ENCODE measurements at places on chromosomes 12 and 14.

DNA sequence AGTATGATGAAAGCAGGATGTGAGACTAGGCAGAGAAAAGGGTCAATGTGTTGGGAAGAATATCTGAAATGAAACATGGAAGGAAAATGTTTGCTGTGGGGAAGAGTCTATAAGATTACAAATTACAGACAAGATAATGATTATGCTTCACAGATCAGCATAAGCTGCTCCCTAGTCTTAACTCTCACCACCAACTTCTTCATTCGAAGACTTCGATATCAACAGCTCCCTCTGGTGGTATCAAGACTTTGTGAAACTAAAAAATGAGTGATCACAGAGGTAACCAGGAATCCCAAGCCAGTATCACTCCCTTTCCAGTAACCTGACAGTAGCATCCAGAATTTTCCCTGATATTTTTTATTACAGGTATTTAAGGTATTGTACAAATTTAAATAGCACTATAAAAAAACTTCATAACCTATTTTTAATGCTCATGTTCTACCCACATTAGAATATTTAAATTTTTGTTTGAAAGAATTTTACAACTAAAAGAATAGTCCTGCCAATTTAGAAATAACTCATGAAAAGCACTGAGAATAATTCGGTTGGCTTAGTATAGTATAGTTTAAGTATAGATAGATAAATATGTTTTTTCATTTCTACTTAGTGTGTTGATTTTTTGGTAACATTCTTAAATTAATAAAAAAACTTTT lies 84.4 kb downstream of the C2CD5 start:
- H3K27me3 ChIP-seq: no peaks in the 10 kb centered on the region
- no peaks in the 10 kb centered on the region for H3K4me1 ChIP-seq
- H3K36me3 ChIP-seq: no peaks in the 10 kb centered on the region
- H3K4me3 ChIP-seq: no peak overlapping the region

DNA sequence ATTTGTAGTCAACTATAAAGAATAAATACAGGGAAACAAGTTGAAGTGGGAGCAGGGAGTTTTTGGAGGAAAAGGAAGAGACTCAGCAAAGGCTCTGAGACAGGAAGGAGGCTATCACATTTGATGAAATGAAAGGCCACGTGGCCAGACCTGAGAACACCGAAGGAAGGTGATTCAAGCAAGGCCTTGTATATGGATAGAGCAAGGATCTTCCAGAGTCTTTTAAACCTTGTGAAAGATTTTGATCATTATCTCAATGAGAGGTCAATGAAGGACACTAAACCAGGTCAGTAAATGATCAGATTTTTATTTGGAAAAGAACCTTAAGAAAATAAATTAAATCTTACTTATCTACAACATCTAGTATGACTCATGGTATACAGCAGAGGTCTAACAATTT lies 523.5 kb downstream of the SLC16A7 start:
- H3K4me1 ChIP-seq: no peaks in the 10 kb centered on the region
- H3K4me3 ChIP-seq: no peak overlapping the region
- no peaks in the 10 kb centered on the region for H3K27me3 ChIP-seq

DNA sequence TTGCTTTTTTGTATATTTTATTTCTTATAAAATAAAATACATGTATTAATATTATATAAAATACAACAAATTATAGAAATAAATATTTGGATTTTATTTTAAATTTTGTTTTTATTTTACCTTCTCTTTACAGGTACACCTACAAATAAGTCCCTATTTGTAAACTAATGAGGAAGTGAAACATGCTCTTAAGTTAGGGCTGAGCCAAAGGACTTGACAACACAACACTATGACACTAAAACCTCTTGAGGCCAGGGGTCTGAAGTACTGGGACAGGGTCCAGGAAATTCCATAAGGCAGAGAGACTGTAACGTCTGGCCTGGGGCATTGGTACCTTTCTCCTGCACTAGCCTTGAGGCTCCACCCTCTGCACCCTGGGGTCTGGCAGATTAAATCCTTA lies 293.2 kb downstream of the FOXN3 start:
- H3K4me1 ChIP-seq: no peaks in the 10 kb centered on the region
- no peak for DNase-seq
- no peaks in the 10 kb centered on the region for H3K27me3 ChIP-seq
- H3K27ac ChIP-seq: no peak overlapping the region
- no peaks in the 10 kb centered on the region for H3K36me3 ChIP-seq

- peak; percentile 65 for DNase-seq
- H3K4me1 ChIP-seq: no peaks in the 10 kb centered on the region
- no peaks in the 10 kb centered on the region for H3K36me3 ChIP-seq
- H3K27ac ChIP-seq: peak overlapping the region; percentile 63
- no peak overlapping the region for H3K4me3 ChIP-seq
- H3K27me3 ChIP-seq: no peaks in the 10 kb centered on the region
These were observed 84.0 kb downstream of the SYNE3 start for GRCh38 chr14:95432144-95433093.

GRCh38 chr14:65927931-65928356 lies 515.4 kb downstream of the FUT8 start:
- no peak overlapping the region for H3K4me3 ChIP-seq
- DNase-seq: no peak
- no peaks in the 10 kb centered on the region for H3K4me1 ChIP-seq
- H3K27ac ChIP-seq: no peak overlapping the region
- no peaks in the 10 kb centered on the region for H3K36me3 ChIP-seq
- H3K27me3 ChIP-seq: no peaks in the 10 kb centered on the region

- no peak overlapping the region for H3K4me3 ChIP-seq
- no peaks in the 10 kb centered on the region for H3K4me1 ChIP-seq
- no peak overlapping the region for H3K27ac ChIP-seq
- H3K27me3 ChIP-seq: no peaks in the 10 kb centered on the region
- H3K36me3 ChIP-seq: no peaks in the 10 kb centered on the region
These were observed 131.2 kb downstream of the SCARB1 start for GRCh38 chr12:124732275-124733075.

DNA sequence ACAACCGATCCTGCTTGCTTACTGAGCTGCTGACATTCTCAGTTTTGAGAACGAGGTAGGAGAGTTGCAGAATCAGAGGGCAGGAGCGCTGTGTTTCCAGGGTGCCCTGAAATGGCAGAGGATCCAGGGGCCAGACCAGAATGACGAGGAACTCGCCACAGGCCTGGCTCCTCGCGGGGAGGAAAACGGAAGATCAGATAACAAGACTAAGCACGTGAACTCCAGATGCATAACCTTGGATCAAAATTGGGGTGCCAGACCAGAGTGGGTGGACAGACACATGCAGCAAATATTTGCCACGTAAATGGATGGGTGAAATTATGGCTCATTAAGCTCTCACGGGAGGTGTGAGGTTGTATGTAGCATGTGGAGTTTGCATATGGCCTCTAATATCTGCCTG lies 46.5 kb downstream of the ELK3 start:
- H3K4me3 ChIP-seq: no peak overlapping the region
- H3K27ac ChIP-seq: no peak overlapping the region
- DNase-seq: no peak
- no peaks in the 10 kb centered on the region for H3K4me1 ChIP-seq
- H3K36me3 ChIP-seq: no peaks in the 10 kb centered on the region

DNA sequence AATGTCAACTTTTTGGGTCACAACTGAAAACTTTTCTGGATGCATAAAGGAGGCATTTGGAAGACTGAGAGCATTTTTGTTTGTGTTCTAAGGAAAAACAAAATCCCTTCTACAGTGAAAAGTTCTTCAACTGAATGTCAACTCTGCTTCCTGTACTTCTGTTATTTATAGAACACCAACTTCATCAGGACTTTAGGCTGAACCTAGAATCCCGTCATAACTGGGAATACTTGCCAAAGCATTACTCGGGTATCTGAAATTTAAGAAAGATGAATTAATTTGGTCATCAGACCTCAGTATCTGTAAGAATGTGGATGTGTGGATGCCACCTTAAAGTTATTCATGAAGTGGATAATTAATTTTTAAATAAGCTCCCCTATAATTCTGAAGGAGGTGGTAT lies 73.2 kb downstream of the FERMT2 start:
- no peak for DNase-seq
- H3K27ac ChIP-seq: no peak overlapping the region
- H3K4me3 ChIP-seq: no peak overlapping the region
- no peaks in the 10 kb centered on the region for H3K27me3 ChIP-seq

- H3K4me1 ChIP-seq: no peaks in the 10 kb centered on the region
- H3K4me3 ChIP-seq: no peak overlapping the region
- no peaks in the 10 kb centered on the region for H3K36me3 ChIP-seq
These were observed 162.0 kb downstream of the IPO8 start for GRCh38 chr12:30533558-30534265.

DNA sequence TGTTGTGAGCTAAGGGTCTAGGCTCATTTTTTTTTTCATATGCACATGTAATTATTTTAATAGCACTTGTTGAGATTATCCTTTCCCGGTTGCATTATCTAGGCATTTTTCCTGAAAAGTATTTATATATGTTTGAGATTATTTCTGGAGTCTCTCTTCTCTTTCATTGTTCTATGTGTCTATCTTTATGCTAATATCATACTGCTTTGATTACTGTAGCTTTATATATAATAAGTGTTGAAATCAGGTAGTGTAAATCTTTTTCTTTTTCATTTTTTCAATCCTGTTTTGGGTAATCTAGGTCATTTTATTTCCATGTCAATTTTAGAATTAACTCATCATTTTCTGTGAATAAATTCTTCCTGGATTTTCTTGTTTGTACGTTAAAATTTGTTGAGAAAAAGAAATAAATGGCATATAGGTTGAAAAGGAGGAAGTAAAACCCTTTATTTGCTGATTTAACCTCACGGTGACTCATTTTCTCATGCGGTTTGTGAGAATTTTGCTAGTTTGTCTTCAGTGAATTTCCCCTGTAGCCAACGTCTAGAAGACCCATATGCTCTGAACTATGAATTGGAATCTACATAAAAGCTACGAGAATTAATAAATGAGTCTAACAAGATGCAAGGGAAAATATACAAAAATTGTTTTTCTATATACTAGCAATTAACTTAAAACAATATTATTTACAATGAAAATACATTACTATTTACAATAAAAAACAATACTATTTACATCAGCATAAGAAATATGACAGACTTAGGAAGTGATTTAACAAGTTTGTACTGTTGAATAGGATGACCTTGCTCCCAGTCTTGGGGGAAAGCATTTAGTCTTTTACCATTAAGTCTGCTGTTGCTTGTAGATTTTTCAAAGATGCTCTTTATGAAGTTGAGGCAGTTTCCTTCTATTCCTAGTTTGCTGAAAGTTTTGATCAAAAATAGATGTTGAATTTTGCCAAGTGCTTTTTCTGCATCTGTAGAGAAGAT lies 105.0 kb downstream of the SNAPC1 start:
- H3K27ac ChIP-seq: no peak overlapping the region
- no peaks in the 10 kb centered on the region for H3K36me3 ChIP-seq
- H3K4me1 ChIP-seq: no peaks in the 10 kb centered on the region
- DNase-seq: no peak

- no peaks in the 10 kb centered on the region for H3K4me1 ChIP-seq
- no peaks in the 10 kb centered on the region for H3K27me3 ChIP-seq
- no peak overlapping the region for H3K27ac ChIP-seq
- DNase-seq: no peak
These were observed 16.3 kb upstream of the YBX3 start for GRCh38 chr12:10739157-10740118.

GRCh38 chr14:92603309-92604242 lies 90.0 kb downstream of the RIN3 start:
- H3K27me3 ChIP-seq: no peaks in the 10 kb centered on the region
- DNase-seq: no peak
- H3K36me3 ChIP-seq: no peaks in the 10 kb centered on the region
- no peak overlapping the region for H3K27ac ChIP-seq
- no peak overlapping the region for H3K4me3 ChIP-seq

GRCh38 chr12:44223736-44224135 lies 387.9 kb downstream of the TMEM117 start:
- no peaks in the 10 kb centered on the region for H3K36me3 ChIP-seq
- no peak overlapping the region for H3K27ac ChIP-seq
- no peaks in the 10 kb centered on the region for H3K4me1 ChIP-seq
- no peaks in the 10 kb centered on the region for H3K27me3 ChIP-seq

- H3K36me3 ChIP-seq: no peaks in the 10 kb centered on the region
- H3K27ac ChIP-seq: no peak overlapping the region
- peak; percentile 88 for DNase-seq
- H3K4me1 ChIP-seq: no peaks in the 10 kb centered on the region
- no peaks in the 10 kb centered on the region for H3K27me3 ChIP-seq
- peak overlapping the region; percentile 45 for H3K4me3 ChIP-seq
These were observed 9.2 kb downstream of the EXOC3L4 start for GRCh38 chr14:103103461-103104388.

DNA sequence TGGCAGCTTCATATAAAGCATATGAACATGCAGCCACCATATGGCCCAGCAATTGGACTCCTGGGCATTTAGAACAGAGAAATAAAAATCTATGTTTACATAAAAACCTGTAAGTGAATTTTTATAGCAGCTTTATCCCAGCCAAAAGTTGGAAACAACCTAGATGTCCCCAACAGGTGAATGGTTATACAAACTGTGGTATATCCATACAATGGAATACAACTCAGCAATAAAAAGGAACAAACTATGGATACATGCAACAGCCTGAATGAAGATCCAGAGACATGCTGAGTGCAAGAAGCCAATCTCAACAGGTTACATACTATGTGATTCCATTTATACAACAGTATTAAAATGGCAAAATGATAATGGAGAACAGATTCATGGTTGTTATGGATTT lies 3.7 kb downstream of the TMTC1 start:
- H3K4me1 ChIP-seq: no peaks in the 10 kb centered on the region
- no peak overlapping the region for H3K27ac ChIP-seq
- no peak for DNase-seq
- no peak overlapping the region for H3K4me3 ChIP-seq
- H3K36me3 ChIP-seq: no peaks in the 10 kb centered on the region
- H3K27me3 ChIP-seq: no peaks in the 10 kb centered on the region

- H3K4me3 ChIP-seq: no peak overlapping the region
- DNase-seq: no peak
- H3K27me3 ChIP-seq: no peaks in the 10 kb centered on the region
- H3K4me1 ChIP-seq: no peaks in the 10 kb centered on the region
- H3K27ac ChIP-seq: no peak overlapping the region
These were observed 152.1 kb downstream of the ADGRD1 start for GRCh38 chr12:131105736-131106348.

DNA sequence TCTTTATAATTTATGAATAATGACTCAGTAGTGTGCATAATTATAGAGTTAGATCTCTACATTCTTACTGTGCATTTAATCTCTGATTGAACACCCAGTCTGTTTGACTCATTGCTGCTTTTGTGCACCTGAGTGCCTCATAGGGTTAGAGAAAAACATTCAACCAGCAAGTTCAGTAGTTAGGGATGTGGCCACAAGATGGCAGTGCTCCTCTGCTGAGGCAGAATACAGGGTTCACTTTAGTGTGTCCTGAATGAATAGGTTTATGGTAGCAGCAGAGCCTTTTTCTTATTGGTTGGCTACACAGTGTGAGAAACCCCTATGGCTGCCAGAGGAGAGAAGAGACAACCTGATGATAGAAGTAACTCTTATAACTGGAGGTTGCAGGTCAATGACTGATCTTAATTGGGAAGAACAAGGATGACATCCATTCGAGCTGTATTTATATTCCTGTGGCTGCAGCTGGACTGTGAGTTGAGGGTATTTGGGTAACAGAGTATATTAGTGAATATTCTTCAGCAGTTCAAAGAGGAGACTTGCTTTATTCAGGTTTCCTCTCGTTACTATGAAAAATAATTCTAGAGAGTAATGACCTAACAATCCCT lies 194.9 kb upstream of the OR4E1 start:
- H3K4me1 ChIP-seq: no peaks in the 10 kb centered on the region
- H3K27ac ChIP-seq: no peak overlapping the region
- no peaks in the 10 kb centered on the region for H3K27me3 ChIP-seq
- DNase-seq: no peak

- no peaks in the 10 kb centered on the region for H3K27me3 ChIP-seq
- H3K4me1 ChIP-seq: no peaks in the 10 kb centered on the region
- no peaks in the 10 kb centered on the region for H3K36me3 ChIP-seq
These were observed 25.6 kb downstream of the FRMD6 start for GRCh38 chr14:51677266-51677665.

GRCh38 chr12:7361265-7361664 lies 57.4 kb downstream of the ACSM4 start:
- H3K27ac ChIP-seq: no peak overlapping the region
- no peak overlapping the region for H3K4me3 ChIP-seq
- no peaks in the 10 kb centered on the region for H3K27me3 ChIP-seq
- no peaks in the 10 kb centered on the region for H3K4me1 ChIP-seq

Data from right lobe of liver (tissue), 6 donors.